ENCODE measurements at places on chromosomes 5 and 9. TPM values are rescaled to one million over a fixed set of nuclear protein-coding genes. Genes with fewer than 3 reads are reported as not detected.

The C6 gene
- 89.5 TPM for total RNA-seq

The MYMK gene
- total RNA-seq = not detected

The KCNV2 gene
- total RNA-seq = not detected

The KIF12 gene
- not detected for total RNA-seq

The AK6 gene
- total RNA-seq = 39.4 TPM

The EEIG1 gene
- total RNA-seq = 20.7 TPM

The ADCY2 gene
- 0.30 TPM for total RNA-seq

The CDH9 gene
- not detected for total RNA-seq

The RNF44 gene
- total RNA-seq = 28.2 TPM

The TRIM7 gene
- 6.4 TPM for total RNA-seq

The C5orf47 gene
- 0.08 TPM for total RNA-seq

The BNC2 gene
- total RNA-seq = 3.5 TPM

The GPR151 gene
- not detected for total RNA-seq

The ITGA2 gene
- total RNA-seq = 0.80 TPM

The C8G gene
- total RNA-seq = 3.6 TPM

The CNTFR gene
- total RNA-seq = 4.6 TPM

The LHFPL2 gene
- 5.0 TPM for total RNA-seq

The BHMT gene
- not detected for total RNA-seq

The CA9 gene
- not detected for total RNA-seq

The PRRT1B gene
- total RNA-seq = not detected

The PCDHGB1 gene
- 5.7 TPM for total RNA-seq

The SLC34A1 gene
- total RNA-seq = not detected

All from left ventricle myocardium inferior (tissue), 1 donor.